Daoy (cell line): ENCODE measurements at places on chromosomes 1 and 21.
A peak's percentile ranks its signal among the peaks of the same experiment; 100 is the strongest.

DNA sequence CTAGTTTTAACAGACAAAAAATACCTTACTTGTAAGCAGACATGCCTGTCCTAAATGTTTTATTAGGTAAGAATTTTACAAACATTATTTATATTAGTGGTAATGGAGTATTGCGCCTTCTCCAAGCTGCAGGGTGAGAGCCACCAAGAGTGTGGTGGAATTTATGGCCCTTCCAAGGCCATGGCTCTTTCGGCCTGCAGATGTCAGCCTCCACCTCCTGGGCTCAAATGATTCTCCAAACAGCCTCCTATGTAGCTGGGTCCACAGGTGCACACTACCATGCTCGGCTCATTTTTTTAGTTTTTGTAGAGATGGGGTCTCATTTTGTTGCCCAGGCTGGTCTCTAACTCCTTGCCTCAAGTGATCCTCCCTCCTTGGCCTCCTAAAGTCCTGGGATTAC lies 56.3 kb downstream of the ITGB3BP start:
- DNase-seq: no peak

- no peak for DNase-seq
Measured at GRCh38 chr1:243487036-243487648, 231.3 kb downstream of the SDCCAG8 start.

DNA sequence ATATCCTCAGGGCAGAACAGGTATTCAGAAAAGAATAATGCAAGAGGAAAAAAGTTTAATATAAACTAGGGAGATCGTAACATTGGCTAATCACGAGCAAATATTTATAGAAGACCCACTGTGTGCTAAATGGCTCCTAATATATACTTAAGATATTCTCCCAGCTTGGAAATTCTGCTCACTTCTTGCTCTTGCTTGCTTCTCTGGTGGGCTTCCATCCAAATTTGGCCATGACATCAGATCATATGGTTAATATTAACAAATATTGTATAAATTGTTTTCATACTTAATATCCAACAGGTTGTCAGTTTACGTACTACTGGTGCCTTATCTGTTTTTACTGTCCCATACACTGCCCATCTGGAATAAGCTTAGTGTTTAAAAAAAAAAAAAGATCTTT lies 1.1 kb downstream of the COX20 start:
- DNase-seq: no peak

- no peak for DNase-seq
Measured at GRCh38 chr1:233406339-233406960, 78.9 kb downstream of the MAP3K21 start.

DNA sequence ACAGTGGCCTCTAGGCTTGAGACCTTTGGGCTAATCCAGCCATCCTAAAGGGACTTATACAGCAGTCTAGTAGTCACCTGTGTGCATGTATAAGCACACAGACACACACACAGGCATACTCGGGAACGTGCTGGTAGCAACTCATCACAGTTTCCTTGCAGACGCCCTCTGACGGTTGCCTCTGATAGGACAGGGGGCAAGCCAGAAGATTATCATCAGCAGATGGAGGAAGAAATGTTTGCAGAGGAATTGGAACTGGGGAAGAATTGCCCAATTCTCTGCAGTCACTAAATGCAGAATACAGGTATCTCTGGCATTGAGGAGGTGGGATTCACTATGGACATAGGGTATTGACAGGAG lies 222.2 kb downstream of the C1orf94 start:
- DNase-seq: no peak

- peak; percentile 83 for DNase-seq
Measured at GRCh38 chr1:151062741-151063371, 2.7 kb downstream of the MLLT11 start.

DNA sequence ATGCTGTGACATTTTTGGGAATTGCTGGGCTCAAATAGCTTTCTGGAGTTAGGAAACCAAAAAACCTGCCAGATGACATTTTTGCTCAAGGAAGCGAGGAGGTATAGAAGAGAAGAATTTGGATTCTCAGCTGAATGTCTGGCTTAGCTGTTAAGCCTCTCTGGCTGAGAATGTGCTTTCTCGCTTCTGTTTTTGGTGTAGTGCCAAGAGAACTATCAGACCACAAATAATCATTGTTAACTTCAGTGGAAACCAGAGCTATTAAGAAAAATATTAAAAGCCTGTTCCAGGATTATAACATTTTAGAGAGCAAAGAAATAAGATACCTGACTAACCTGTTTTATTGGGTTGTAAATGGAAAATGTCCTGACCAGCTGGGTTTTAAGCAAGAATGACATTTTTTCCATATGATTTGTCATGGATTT lies 39.5 kb upstream of the DIPK1A start:
- no peak for DNase-seq

DNA sequence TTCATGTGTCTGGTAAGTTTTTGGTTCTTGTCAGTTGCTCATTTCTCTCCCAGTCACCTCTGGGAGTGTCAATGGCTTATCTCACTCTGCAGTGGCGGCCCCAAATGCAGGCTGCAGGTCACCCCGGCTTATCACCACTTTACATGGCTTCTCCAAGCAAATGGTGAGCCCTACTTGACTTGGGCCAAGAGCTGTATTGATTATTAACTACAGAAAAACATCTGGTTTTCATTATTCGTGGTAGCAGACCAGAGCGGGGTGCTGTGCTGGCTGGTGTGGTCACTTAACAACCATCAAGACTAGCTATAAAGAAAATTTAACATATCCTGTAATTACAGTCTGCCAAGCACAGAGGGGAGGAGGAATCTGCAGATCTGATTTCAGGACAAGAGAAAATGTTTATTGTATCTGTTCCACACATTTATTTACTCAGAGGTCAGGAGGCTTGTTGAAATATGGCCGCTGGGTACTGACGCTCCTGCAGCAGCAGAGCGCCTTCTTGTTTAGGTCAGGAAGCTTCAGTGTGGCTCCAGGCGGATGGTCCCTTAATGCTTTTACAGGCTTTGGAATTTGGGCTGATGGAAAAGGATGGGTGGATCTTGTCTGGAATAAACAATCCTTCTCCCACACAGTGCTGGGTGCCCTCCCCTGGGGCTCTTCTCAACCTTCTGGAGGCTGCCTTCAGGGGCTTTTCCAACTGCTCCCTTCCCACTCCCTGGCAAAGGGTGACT lies 87.8 kb downstream of the HLX start:
- DNase-seq: peak; percentile 4

DNA sequence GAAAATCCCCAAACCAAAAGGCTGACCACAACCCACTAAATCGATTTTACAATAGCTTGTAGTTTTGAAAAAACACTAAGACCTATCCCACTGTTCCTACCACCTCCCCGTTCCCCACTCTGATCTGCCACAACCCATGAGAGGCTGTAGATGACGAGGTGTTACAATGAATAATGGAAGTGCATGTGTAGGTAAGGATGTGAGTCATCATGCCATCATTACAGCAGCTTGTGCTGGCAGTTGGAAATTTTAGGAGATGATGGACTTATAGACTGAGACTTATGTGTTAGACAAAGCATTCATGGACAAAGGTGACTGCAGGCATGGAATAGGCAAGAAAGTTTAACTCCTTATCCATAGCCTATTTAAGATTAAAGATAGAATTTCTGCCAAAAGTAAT lies 184.7 kb upstream of the CACYBP start:
- peak; percentile 91 for DNase-seq

DNA sequence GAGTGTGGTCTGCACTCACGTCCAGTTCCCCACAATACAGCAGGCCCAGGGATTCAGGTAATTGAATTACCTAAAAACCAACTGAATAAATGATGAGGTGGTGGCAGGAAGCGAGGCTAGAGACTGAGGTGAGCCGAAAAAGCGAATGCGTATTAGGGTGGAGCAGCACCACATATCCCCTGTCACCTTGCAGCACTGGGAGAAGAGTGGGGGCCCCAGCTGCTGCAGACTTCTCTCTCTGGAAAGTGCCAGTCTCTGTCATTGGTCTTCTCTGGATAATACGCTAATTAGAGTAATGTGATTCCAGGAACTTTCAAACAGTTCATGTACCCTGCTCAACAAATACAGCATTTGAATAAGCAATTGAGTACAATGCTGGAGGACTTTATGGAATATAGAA lies 199.0 kb downstream of the RPS6KC1 start:
- no peak for DNase-seq

DNA sequence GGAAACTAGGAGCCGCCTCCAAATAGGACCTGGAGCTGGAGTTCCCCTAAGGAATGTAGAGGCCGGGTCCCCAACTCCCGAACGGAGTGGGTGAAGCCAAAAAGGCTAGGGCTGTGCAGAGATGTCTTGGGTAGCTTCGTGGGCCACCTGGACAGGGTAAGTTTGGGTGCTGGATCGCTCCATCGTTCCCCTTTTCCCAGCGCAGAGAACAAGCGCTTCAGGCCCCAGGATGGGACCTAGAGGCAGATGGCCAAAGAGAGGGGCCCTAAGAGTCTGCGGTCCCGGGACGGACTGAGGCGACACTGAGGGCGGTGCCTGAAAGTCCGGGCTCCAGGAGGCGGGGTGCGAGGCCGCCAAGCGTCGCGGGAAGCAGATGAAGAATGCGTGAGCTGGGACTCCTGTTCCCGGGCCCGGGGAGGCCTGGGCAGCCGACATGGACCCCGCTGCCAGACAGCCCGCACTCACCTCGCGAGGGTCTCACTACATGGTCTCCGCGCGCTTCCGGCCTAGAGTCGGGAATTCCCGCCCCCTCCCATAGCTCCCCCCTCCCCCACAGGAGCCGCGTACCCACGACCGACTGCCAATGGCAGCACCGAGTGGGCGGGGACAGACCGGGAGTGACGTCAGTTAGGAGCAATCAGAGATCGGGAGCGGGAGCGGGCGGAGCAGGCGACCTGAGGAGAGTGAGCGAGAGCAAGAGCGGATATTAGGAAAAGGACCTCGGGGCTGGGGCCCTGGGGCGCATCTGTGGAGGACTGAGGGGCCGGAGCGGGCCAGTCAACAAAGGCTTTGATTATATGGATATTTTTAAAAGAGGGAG lies at the start of gene SLC39A1:
TSS of gene SLC39A1 (minus strand) at position 508 of the 820 bp plus-strand sequence. CDS start 822 bp downstream, outside the sequence.
- DNase-seq: peak; percentile 99

GRCh38 chr1:206430031-206430983 lies 40.0 kb upstream of the IKBKE start:
- DNase-seq: peak; percentile 19

DNA sequence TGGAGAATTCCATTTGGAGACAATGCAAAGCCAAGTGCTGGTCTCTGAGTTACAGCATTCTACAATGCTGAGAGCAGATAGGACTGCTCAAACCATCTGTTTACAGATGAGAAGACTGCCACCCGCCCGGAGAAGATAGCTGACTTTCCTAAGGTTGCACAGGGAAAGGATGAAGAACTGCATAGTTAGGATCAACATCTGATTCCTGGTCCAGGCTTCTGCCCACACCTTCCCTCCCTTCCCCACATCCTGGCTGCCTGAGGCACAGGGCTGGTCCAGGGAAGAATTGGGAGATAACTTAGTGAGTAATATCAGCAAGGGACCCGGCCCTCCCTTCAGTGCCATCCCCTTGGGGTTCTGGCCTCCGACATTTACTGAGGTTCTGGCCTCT lies 2.0 kb downstream of the SERINC2 start:
- DNase-seq: peak; percentile 37

GRCh38 chr1:159869173-159869572 lies 6.7 kb upstream of the VSIG8 start:
- peak; percentile 90 for DNase-seq

- peak; percentile 69 for DNase-seq
Measured at GRCh38 chr1:7478809-7479499, 292.1 kb upstream of the VAMP3 start.

- DNase-seq: peak; percentile 37
Measured at GRCh38 chr1:167561753-167562152, 8.2 kb upstream of the CREG1 start.

DNA sequence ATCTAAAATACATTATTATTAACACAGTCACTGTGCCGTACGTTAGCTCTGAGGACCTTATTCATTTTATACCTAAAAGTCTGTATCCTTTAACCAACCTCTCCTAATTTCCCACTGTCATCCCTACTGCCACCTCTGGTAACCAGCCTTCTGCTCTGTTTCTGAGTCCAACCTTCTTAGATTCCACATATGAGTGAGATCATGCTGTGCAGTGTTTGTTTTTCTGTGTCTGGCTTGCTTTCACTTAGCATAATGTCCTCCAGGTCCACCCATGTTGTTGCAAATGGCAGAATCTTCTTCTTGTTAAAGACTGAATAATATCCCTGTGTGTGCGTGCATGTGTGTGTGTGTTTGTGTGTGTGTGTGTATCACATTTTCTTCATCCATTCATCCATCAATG lies 64.2 kb downstream of the ETS2 start:
- peak; percentile 41 for DNase-seq

GRCh38 chr1:181587870-181588438 lies 104.6 kb downstream of the CACNA1E start:
- DNase-seq: peak; percentile 13

GRCh38 chr1:145782272-145783099 lies 41.4 kb downstream of the RNF115 start:
- peak; percentile 69 for DNase-seq

DNA sequence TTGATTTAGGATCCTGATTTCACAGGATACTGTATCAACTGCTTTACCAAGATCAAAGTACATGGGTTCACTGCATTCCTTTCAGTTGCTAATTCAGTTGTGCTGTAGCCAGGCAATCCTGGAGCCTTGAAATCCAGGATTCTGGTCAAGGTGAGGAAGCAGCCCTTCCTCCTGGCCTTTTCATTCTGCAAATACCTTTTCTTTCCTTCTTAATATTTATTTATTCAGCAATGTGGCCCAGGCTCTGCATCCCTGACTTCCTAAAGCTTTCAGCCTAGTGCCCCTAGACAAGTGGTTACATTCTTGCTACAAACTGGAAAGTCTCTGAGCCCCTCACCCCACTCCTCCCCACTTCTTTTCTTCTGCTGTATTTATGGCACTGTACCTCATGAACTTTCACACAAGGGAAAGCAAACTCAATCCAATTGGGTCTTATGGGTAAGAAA lies 16.2 kb downstream of the LRRC8D start:
- no peak for DNase-seq

DNA sequence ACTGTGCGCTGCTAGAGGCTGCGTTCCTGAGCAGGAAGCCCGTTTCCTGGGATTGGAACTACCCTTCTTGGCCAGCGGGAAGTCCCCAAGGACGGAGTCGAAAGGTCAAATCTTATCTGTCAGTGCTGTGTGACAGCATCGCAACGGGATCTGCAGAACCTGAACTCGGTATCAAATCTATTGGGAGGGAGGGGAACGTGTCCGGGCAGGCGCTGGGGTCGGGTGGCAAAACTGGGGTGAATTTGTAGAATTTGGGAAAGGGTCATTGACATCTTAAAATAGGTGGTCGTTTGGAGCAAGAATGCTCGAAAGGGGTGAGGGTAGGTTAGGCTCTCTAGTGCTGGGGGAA lies 725 bp upstream of the ARPC5 start:
- no peak for DNase-seq

- DNase-seq: no peak
Measured at GRCh38 chr1:235133086-235133485, 4.4 kb upstream of the TOMM20 start.
